Kidney tubule cell (primary cell): ENCODE measurements at places on chromosomes 2 and 18.

DNA sequence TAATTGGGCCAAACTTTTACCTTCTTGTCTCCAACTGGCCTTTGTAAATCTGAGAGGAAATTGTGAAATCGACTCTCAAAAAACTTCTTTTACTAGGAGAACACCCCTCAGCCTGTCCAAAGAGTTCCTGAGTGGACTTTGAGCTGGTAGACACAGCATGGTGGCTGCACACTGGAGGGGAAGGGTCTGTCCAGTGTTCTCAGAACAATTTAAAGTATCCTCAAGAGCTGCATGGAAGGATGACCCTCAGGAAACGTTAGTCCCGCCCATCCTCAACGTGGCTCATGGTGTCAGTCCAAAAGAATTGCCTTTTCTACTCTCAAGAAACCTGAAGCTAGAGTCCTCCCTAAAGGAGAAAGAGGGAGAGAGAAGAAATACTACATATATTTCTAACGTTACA, 182.7 kb downstream of the EPHA4 start:
- no peak for DNase-seq

DNA sequence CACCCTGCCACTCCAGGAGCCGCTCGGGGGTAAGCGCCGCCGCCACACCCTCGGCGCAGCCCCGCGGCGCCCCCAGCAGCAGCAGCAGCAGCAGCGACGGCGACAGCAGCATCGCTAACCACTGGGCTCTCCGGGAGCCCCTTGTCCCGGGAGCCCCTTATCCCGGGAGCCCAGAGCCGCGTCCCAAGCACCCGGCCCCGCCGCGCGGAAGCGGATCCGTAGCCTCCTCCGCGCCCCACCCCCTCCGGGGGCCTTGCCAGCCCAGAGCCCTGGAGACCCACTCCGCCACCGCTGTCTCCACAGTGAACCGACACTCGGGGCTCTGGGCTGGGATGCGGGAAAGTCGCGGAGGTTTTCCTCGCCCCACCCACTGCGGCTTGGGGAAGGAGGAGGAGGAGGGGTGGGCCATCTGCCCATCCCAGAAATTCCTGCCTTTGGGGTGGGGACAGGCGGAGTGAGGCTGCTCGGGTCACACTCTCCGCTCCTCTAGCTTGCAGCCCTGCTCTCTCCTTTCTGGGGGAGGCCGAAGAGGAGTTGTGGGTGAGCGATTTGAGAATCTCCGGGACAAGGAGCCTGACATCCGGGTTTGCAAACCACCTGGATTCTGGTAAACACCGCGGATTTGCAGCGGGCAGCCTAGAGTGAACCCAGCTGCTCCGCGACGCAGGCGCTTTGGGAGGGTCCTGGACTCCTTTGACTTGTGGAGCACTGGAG, at the start of gene PLA2R1:
TSS of gene PLA2R1 (minus strand) at position 324 of the 714 bp plus-strand sequence. CDS start at position 112, 212 bp downstream.
- DNase-seq = peak; percentile 59

DNA sequence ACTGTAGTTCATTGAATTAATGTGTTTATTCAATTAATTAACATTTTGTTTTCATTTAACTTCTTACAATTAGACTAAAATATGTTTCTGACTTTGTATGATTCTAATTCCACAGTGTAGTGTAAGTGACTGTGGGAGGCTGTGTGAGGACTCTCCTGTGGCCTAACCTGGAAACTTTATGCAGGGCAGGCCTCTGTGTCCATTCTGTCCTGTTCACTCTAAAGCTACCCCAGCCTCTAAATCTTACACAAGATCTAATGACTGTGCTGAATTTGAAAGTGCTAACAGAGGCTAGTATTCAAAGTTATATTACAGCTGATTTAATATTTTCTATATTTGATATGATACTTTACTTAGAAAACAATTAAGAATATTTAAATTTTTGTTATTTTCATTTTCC, 270.5 kb upstream of the CDH19 start:
- DNase-seq = no peak

DNA sequence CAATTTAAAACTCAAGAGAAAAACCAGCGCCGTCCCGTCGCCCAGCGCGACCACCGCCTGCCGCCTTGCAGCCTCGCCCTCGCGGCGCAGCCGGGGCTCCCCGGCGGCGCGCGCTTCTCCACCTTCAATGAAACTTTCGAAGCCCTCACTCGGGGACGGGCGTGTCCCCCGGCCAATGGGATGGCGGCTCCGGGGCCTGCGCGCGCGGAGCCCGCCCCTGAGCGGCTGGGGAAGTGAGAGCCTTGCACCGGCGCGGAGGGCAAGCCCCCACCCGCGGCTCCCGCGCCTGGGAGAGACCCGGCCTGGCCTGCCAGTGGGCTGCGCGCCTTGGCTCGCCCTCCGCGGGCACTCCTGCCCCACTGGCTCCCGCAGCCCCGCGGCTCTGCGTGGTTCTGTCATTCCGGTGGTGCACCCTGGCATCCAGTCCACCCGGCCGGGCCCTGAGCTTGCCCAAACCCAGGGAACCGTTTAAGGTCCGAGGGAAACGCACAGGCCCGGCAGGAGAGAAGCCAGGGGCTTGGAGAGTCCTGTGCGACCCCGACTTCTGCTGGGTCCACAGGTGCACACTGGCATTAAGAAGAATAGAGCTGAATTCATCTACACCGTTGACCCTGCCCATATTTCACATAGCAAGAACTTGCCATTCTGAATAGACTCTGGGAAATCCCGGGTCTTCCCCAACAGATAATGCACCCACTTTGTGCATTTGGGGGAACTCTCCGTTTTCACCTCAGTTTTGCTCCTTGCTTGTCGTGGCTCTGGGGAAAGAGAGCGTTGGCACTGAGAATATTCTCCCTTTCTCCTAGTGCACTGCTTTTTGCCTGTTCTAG, at the start of gene PIEZO2:
TSS of gene PIEZO2 (minus strand) at position 129 of the 830 bp plus-strand sequence. CDS start 981 bp downstream, outside the sequence.
- DNase-seq = peak; percentile 13

DNA sequence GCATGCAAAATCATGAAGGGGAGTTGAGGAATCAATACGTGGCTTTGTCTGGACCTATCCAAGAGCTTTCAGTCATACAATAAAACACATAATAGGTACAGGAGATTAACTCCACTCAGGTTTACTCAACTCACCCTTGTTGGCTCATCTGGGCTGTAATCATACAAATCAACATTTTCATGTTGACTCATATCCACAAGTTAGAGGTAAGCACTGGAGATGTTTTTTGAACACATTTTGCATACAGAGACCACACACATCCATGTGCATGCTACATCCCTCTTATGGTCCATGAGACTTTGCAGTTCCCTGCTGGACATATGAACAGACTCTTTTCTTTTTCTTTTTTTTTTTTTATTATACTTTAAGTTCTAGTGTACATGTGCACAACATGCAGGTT, 336.9 kb upstream of the PIK3C3 start:
- no peak for DNase-seq

GRCh38 chr2:100057901-100058261, 84.5 kb downstream of the AFF3 start:
- DNase-seq = peak; percentile 66
